Ovary (tissue), 10 donors: ENCODE measurements at places on chromosomes 3 and 15. TPM values are rescaled to one million over a fixed set of nuclear protein-coding genes. Genes with fewer than 3 reads are reported as not detected.

The DAZL gene
- total RNA-seq, result not detected

The LPP gene
- total RNA-seq, result 89.7 TPM

The LEKR1 gene
- 7.8 TPM for total RNA-seq

The GHRL gene
- total RNA-seq, result 0.78 TPM

The LRRC31 gene
- total RNA-seq, result not detected

DNA sequence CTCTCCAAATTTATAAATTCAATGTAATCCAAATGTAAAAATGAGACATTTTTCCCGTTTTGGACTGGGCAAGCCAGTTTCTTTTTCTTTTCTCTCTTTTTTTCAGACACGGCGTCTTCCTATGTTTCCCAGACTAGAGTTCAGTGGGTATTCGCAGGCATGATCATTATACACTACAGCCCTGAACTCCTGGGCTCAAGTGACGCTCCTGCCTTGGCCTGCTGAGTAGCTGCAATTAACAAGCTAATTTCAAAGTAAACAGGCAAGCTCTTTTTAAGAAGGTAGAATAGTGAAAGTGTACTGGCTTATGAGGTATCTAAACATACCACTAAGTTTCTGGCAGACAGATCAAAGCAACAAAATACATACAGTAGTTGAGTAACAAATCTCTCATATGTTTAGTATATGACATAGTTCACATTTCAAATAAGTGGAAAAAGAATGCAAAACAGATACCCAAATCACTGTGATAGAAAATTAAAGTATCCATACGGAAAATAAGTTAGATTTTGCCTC, 13.5 kb downstream of the HIGD1A start:
- DNase-seq, result no peak

GRCh38 chr3:25041871-25042584, 386.0 kb upstream of the RARB start:
- DNase-seq, result no peak

The IL17RD gene
- 14.4 TPM for total RNA-seq

DNA sequence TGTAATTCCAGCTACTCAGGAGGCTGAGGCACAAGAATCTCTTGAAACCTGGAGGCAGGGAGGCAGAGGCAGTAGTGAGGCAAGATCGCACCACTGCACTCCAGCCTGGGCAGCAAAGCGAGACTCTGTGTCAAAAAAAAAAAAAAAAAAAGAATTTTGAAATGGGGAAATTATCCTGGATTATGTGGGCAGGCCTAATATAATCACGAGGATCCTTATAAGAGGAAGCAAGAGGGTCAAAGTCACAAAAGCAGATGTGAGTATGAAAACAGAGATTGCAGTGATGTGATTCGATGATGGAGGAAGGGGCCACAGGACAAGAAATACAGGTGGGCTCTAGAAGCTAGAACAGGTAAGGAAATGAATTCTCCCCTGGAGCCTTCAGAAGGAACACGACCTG, 159.6 kb downstream of the LEKR1 start:
- no peak for DNase-seq
